ENCODE measurements at places on chromosomes 11 and 22.

- no peak for DNase-seq
These were observed 121.9 kb upstream of the OR9Q1 start for GRCh38 chr11:57901756-57902155.

DNA sequence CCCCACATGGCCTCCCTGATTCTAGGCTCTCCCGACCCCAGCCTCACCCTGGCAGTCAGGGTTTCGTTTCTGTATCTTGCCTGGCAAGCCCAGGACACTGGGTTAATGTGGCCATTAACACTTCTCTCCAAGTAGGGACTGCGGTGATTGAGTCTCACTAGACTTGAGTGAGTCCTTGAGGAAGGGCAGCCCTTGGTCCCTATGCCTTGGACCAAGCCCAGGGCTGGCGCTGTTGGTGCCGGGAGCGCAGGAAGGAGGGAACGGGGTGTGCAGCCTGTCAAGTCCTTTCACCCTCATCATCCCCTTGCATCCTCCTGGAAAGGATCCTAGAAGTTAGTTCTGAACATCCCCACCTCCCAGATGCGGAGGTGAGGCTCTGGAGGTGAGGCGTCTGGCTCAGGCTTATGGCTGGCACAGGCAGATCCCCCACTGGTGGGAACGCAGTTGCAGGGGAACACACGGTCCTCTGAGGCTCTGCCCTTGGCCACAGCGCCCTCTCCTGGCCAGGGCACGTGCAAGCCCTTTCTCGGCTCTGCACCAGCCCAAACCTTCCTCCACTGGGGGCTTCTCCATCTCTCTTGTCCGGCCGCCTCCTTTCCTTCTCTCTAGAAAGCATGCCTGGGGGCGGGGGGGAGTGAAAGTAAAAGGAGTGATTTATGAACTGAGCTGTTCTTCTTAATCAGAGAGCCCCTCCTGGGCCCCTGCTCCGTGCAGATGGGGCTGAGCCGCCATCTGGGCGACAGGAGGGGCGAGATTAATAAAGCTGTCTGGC is 56.7 kb downstream of the TP53I11 start:
- DNase-seq: peak; percentile 60

GRCh38 chr22:20959578-20960461 is 7.2 kb upstream of the AIFM3 start:
- no peak for DNase-seq

DNA sequence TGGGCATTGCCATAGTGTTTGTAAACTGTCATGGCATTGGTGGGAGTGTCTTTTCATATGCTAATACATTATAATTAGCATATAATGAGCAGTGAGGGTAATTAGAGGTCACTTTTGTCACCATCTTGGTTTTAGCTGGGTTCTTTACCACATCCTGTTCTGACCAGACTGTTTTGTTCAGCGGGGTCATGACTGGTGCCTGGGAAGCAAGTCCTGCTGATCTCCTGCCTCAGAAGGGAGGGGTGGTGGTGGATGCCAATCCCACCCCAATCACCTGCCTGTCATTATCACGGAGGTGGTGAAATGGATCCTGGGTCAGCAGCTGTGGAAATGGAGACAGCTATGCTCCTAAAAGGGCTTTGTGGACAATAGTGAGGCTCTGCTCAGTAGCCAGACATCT is 31.2 kb downstream of the IL18 start:
- no peak for DNase-seq

DNA sequence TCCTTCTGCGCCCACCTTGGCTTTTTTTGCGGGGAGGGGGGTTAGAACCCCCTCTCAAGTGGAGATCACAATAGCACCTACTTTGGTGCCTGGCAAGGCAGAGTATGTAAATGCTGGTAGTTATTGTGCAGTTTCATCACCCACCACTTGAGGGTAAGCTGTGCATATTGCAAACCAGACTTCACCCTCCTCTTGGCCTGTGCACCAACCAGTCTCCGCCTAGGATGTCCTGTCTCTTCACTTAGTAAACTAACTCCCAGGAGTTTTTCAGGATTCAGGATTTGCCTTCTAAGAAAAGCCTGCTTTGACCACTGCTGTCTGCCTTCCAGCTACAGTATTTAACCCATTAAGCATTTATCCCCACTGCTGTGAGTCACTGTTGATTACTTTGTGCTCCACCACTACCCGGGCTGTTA is 2.0 kb upstream of the UBXN1 start:
- peak; percentile 92 for DNase-seq

DNA sequence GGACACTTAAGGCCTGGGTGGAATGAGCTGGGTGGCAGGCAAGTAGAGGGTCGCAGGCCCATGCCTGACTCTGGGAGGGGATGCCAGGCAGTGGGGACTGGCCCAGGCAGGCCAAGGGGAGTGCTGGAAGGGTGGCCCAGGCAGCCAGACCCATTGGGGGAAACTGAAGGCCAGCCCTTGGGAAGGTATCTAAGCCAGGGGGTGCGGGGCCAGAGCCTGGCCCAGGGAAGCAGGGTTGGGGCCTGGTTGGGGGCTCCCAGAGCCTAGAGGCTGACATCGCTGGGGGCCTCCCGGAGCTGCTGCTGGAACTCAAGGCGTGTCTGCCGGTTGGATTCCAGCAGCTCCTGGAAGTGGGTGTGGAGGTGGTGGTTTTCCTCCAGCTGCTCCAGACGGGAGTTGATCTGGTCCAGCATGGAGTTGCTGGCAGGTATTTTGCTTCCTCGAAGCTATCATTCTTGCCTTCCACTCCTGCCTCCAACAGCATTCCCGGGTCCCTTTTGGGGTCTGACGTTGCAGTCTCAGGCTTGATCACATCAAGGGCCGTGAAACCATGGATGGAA is 35.3 kb upstream of the XBP1 start:
- DNase-seq: no peak

DNA sequence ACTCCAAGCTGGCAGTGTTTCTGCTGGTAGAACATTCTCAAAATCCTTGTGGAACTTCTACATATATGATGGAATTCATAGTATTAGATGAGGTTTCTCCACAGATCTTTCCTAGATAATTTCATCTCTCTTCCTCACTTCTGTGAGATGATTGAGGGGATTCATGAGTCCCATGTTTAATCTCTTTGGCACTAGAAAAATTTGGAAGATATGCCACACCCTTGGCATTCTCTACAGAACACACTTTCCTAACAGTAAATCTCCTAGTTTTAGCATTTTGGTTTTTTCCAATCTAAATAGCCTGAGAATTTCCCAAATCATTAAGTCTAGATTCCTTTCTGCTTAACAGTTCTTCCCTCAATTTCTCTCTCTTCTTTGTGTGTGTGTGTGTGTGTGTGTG is 35.3 kb downstream of the MED15 start:
- no peak for DNase-seq

GRCh38 chr11:28730336-28730735 is 622.1 kb downstream of the METTL15 start:
- no peak for DNase-seq

GRCh38 chr11:8096575-8096974 is 15.6 kb downstream of the TUB start:
- DNase-seq: no peak

GRCh38 chr22:27718186-27719035 is 83.1 kb downstream of the MN1 start:
- DNase-seq: peak; percentile 98

DNA sequence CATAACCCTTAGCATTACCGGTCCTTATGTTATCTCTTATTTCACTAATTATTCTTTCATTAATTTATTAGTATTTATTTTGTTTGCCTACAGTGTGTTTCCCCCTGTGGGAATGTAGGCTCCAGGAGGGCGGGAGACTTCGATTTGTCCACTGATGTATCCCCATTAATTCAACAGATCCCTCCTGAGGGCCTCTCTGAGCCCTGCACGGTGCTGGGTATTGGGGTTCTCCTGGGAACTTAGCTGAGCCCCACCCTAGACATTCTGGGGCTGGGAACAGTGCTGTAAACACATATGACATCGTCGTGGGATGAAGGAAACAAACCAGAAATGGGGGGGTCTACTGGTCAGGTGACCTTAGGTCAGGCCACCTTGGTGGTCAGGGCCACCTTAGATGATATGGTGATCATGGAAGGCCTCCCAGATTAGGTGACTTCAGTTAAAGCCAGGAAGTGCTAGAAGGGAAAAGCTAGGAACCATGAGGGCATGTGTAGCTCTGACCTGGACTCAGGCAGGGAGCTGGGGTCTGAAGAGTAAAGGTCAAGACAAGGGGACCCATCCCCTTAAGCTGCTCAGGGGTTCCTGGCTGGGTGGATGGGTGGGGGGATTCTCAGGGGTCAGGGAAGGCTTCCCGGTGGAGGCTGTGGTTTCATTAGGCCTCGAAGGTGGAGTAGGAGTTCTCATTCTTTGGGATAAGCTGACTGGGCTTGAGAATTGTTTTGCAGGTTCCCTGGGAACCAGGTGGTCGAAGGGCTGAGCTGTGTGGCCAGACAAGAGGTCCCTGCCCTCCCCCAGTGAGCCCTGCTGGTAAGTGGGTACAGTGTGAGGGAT is 1.0 kb downstream of the PHETA2 start:
- DNase-seq: no peak

DNA sequence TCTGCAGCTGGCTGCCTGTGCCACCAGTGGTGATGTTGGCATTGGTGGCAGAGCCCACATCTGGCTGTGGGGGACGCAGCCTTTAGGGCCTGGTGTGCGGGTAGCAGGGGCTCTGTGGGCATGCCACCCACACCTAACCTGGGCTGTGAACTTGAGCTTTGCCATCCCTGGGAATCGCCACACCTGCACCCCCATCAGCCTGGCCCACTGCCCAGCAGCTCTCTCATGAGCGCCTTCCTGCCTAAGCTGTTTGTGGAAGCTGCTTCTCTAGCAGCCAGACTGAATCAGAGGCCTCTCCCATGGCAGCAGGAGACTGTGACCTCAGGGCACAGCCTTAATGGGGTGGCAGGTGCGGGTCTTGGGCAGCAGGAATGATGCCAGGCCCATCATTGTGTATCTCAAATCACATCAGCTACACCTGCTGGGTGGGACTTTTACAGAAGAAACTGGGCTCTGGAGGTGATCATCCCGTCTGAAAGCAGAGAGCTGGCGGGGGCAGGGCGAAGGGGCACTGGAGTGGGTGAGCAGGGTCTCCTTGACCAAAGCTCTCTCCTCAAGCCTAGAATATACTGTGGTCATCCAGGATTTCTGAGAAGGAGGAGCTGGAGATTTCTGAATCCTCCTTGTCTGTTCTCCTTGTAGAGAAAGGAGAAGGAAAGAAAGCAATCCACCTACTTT is 17.8 kb upstream of the CARS1 start:
- DNase-seq: no peak

- no peak for DNase-seq
These were observed 65.1 kb downstream of the CLMP start for GRCh38 chr11:123129920-123130319.

DNA sequence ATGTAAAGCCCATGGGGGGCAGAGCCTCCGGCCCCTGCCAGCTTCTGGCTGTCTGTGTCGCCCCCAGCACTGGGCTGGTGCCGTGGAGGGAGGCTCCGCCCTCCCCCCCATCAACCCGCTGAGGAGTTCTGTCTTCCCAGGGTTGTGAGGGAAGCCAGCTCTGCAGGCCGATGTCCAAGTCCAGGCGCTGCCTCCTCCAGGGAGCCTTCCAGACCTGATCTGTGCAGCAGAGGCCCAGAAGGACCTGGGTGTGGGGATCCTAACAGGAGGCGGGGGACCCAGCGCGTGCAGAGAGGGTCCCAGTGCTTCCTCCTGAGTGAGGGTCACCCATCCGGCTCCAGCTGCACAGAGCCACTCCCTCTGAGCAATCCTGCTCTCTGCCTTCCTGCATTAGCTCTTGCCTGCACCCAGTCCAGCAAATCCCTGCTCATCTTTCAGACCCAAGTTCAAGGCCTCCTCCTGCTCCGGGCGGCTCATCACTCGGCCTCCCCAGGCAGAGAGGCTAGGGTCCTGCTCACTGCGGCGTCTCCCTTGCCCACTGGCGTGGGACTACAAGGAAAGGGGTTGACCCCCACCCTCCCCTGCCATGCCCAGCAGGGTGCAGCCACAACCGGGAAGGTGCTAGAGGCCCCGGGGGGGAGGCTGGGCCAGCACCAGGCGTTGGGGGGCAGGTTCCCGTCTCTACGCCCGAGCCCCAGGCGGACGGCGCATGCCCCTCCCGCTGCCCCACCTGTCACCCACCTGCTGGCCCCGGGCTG is 16.4 kb downstream of the PRR33 start:
- no peak for DNase-seq

DNA sequence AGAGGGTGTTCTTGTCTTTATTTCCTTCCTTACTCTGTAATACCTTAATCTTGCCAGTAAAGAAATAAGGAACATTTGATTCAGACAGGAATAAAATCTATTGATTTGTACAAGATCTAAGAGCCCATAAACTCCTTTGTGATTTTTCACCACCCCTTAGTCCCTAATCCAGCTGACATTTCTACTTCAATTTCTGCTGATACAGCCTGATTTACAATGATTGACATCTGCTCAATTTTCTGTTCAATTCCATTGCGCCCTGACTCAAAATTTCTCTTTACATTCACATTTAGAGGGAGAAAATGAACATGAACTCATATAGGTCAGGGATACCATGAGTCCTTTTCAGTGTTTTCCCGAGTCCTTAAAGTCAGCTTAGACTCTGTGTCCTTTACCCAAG is 27.2 kb upstream of the TMEM123 start:
- DNase-seq: no peak

DNA sequence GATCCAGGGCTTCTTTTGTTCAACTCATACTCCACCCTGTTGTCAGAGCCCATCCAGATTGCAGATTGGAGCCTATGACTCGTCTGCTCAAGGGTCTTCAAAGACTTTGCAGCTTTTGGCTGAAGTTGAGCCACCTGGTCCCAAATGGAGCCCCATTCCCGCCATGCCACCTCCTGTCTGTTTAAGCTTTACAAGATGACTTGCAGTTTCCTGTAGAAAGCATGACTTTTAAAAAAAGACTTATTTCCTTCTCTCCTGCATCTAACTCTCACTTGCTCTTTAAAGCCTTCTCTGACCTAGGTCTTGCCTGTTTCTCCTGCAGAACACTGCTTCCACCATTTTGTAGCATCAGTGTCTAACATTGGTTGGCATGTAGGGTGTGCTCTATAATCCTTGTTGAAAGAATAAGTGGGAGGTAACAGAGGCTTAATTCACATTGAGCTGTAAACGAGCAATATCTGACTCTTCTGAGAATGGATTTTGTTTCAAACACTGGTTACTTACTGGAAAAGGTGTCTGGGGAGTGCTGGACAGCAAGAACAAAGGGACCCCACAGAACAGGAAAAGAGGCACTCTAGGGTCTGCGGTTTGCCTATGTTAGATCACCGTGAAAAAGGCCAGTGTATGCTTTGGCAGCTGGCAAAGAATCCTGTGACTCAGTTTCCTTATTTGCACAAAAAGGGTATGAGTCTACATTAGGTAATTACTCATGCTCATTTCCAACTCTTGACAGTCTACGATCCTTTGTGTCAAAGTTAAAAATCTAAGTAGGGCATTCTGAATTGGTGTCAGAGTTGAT is 30.3 kb downstream of the NF2 start:
- DNase-seq: peak; percentile 26

All from cardiac fibroblast (primary cell).